ENCODE measurements at places on chromosomes 2 and 18.

GRCh38 chr2:36373149-36373926 lies 17.8 kb downstream of the CRIM1 start:
- no peak for DNase-seq

GRCh38 chr18:63783394-63783793 lies 8.2 kb downstream of the SERPINB7 start:
- DNase-seq: no peak

- no peak for DNase-seq
Measured at GRCh38 chr2:189232759-189233406, 53.3 kb upstream of the COL5A2 start.

DNA sequence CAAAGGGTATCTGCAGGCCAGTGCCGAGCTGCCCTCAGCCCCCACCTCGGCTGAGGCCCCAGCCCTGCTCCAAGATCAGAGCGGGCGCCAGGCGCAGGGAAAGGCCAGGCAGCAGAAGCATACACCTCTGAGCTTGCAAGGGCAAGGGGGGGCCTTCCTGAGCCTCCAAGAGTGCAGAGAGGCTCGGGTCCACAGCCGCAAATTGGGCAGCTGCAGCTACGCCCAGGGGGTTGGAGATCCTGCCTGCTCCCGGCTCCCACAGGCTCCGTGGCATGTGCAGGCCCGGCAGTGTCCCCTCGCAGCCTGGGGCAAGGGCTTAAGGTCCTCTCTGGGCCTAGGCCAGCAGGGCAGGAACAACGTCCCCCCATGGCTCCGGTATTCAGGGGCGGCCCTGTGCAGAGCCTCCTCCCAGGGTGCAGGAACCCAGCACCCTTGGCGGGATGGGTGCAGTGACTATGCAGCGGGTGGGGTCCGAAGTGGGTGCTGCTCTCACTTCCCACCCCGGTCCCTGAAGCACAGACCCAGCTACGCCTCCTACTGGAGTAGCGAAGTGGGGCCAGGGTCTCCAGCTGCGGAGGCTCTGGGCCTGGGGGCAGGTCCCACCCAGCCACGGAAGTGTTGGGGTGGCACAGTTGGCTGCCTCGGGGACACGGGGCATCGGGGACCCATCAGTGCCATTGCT lies 120.2 kb upstream of the TMEFF2 start:
- DNase-seq: no peak

DNA sequence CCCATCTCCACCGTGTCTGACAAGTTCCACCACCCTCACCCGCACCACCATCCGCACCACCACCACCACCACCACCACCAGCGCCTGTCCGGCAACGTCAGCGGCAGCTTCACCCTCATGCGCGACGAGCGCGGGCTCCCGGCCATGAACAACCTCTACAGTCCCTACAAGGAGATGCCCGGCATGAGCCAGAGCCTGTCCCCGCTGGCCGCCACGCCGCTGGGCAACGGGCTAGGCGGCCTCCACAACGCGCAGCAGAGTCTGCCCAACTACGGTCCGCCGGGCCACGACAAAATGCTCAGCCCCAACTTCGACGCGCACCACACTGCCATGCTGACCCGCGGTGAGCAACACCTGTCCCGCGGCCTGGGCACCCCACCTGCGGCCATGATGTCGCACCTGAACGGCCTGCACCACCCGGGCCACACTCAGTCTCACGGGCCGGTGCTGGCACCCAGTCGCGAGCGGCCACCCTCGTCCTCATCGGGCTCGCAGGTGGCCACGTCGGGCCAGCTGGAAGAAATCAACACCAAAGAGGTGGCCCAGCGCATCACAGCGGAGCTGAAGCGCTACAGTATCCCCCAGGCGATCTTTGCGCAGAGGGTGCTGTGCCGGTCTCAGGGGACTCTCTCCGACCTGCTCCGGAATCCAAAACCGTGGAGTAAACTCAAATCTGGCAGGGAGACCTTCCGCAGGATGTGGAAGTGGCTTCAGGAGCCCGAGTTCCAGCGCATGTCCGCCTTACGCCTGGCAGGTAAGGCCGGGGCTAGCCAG lies 1.2 kb downstream of the ONECUT2 start:
- no peak for DNase-seq

DNA sequence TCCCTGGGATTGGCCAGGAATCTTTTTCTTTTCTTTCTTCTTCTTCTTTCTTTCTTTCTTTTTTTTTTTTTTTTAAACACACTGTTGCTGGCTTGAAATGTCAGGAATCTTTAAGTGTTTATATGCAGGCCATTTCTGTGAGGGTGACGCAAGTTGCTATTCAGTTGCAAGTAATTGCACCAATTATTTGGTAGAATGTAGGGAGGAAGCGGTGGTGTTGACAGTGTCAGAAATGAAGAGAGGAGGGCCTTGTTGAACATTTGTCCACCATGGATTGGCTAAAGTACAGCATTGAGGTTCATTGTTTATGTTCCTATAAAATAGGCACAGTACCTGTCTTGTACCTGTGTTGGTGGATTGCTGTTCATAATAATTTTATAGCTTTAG lies 6.5 kb downstream of the RPIA start:
- DNase-seq: no peak

DNA sequence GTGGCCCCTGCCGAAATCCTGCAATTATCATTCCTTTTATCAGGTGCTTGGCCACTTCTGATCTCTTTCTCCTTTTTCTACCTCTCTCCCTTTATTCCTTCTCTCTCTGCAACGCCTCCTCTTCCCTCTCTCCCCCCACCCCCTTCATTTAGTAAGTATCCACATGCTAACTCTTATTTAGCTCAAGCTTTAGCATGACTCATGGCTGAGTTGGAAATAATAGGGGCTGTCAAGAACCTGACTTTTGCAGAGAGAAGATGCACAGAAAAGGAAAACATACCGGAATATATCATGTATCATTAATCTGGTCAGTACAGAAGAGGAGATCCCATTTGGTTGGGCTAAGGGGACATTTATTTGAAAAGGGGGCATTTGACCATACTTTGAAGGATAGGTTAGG lies 33.1 kb downstream of the FAM171B start:
- DNase-seq: no peak

DNA sequence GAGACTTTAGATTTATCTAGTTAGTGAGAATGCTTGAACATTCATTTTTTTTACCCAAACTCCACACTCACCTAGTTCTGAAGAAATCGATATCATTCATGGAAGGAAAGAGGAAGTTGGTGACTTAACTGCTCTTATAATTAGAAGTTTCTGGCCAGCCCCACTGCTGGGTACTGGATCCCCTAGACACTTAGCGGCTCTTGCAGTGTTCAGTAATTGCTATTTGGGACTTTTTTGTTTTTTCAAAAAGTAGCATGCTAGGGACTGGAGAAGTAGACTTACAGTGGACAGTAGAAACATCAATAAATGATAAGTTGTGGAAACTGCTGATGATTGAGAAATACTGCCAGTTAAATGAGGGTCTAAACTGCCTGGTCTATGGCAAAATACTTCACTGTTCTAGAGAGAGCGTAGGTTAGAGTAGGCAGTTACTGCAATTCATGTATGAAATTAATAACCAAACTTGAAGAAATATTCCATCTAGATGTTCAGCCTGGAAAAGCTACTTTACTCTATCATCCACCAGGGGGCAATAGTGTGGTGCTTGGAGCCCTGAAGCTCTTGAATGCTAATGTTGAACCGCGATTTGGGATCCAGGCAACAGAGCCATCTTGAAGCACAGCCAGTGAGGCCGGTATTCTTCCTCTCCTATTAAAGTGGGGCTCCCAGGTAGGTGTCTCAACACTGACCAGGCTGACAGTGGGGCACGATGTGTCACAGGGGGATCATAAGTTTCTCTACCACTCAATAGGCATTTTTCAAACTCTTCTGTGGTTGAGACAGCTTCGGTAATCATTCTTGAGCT lies 146.1 kb upstream of the SESTD1 start:
- DNase-seq: peak; percentile 6

GRCh38 chr2:160005908-160006307 lies 56.5 kb downstream of the PLA2R1 start:
- DNase-seq: no peak

GRCh38 chr2:31865215-31865614 lies 145.6 kb downstream of the MEMO1 start:
- no peak for DNase-seq

DNA sequence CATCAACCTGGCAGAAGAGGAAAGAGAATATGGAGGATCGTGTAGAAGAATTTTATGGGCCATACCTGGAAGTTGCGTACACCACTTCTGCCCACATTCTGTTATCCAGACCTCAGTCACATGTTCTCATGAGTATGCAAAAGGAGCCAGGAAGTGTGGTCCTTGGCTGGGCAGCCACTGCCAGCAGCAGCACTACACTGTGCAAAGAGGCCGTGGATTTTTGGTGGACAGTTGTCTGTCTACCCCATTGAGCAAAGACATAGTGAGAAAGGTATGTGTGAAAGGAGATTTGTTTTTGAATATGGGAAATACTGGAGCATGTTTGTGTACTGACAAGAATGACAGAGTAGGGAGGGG lies 68.1 kb downstream of the SDC1 start:
- no peak for DNase-seq

DNA sequence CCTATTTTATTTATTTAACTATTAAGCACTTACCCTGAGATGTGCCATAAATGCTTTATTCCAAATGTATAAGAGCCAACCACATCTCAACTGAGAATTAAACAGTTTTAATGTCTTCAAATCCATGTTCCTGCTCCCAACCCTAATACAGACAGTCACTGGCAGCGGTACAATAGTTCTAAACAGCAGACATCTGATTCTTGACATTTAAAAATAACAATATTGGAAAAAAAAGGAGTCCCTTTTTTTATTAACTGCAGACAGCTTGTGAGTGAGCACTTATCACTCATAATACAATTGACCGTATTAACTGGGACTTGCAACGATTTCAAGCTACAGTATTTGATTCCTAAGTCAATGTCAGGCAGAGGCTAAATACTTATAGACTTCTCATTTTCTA lies 424.6 kb downstream of the TGIF1 start:
- no peak for DNase-seq

DNA sequence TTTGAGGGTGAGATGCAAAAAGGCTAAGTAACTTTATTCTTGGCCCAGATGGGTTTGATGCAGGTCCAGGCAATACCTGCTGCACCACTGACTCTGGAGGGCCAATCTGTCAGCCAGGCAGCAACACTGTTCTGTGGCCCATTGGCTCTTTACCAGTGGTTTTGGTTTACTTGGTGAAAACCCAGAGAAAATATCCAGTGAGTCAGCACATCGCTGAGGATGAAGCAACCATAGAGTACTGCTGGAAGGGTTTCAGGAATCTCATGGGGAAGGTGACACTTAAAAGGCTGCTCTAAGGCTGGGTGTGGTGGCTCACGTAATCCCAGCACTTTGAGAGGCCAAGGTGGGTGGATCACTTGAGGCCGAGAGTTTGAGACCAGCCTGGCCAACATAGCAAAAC lies 192.5 kb upstream of the FAM98A start:
- DNase-seq: no peak

DNA sequence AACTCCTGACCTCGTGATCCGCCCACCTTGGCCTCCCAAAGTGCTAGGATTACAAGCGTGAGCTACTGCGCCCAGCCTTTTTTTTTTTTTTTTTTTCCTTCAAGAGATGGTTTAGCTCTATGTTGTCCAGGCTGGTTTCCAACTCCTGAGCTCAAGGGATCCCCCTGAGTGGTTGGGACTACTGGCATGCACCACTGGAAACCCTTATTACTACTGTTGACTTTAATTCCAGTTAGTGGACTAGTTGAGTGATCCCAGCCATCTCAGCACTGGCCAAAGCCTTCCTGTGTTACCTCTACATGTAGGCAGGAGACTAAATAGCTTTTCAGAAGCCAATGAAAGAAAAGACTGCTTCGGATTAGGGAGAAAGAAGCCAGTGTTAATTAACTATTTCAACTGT lies 8.1 kb upstream of the SSB start:
- no peak for DNase-seq

DNA sequence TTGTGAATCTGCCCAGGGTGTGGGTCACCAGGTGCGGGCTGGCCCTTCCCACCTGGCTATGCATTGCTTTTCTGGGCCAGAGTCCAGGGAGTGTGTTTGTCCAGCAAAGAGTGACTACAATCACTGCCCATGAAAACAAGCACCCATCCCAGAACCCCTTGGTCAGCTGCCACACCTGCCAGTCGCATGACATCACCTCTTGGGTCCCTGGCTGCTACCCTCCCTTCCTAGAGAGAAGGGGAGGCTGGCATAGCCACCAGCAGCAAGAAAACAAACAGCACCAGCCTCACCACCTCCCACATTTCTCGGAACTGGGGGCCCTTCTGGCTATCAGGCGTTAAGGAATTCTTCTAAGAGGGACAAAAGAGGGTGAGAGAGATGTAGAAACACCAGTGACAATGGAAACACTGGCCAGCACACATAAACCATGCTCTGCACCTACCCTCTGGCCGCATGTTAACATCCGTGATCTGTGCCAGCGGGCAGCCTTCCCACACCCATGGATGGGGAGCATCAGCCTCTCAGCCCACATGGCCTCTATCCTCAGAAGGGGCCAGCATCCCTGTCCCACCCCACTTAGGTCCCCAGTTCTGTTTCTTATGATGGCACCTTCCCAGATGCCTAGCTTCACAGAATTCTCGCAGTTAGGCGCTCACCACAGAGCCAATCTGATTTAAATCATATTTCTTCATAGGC lies 109.7 kb upstream of the GLI2 start:
- no peak for DNase-seq

DNA sequence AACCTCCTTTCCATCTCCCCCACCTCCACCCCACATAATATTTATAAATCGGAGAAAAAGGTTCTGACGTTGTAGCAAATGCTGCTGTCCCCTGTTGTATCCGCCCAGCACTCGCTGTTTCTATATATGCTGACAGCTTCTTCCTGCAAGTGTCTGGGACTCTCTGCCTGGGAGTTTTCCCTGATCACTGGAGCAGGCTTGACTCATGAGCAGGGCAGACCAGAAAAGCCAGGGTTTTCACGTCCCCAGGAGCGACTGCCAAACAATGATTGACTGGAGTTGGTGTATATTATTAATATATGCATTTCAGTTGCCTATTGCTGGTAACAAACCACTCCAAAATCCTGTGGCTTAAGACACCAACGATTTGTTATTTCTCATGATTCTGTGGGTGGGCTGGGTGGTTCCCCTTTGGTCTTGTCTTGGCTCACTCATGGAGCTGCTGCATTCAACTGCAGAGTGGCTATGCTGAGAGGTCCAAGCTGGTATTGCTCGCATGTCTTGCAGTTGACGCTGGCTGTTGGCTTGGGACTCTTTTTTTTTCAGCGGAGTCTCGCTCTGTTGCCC lies 21.2 kb upstream of the ASXL2 start:
- DNase-seq: no peak

DNA sequence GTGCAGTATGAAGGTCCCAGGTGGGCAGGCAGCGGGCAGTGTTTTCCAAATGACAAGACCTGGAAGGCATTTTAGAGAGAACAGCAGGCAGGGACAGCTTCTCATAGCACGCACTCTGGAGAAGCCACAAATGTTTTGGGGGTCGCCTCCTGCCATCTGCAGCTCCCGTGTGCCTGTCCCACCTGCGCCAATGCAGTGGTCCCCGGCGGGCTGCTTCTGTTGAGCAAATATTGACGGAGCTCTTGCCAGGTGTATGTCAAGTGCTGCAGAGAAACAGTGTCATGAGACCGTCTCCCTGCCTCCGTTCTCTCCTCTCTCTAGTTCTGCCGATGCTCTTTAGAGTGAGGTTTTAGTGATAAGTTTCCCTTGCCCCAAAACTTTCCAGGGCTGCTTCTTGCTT lies 174.8 kb downstream of the LDLRAD4 start:
- no peak for DNase-seq

Data from NCI-H1417 treated with DMSO at 0.1 percent for 48 hours (cell line).